ENCODE measurements at places on chromosomes 13 and 19.

DNA sequence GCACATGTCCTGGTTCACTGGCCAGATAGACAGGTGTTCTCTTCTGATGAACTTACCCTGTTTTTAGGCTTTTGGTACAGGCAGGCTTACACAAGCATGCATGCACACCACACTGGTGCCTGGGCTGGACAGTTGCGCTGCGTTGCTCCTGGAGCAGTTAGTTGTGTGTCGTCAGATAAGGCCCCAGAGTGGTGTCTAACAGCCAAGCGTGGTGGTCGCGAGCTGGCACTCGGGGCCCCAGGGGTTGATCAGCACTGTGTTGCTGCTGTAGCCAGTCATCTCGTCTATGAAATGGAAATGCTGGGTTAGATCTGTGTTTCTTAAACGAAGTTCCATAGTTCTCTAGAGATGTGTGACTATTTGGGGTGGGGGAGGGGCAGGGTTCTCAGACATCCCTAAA lies 24.6 kb upstream of the TEX29 start:
- no peak for DNase-seq

- peak; percentile 88 for DNase-seq
These were observed 1.5 kb downstream of the CERS1 start for GRCh38 chr19:18894254-18895037.

GRCh38 chr19:46533078-46533620 lies 37.5 kb upstream of the PNMA8B start:
- no peak for DNase-seq

DNA sequence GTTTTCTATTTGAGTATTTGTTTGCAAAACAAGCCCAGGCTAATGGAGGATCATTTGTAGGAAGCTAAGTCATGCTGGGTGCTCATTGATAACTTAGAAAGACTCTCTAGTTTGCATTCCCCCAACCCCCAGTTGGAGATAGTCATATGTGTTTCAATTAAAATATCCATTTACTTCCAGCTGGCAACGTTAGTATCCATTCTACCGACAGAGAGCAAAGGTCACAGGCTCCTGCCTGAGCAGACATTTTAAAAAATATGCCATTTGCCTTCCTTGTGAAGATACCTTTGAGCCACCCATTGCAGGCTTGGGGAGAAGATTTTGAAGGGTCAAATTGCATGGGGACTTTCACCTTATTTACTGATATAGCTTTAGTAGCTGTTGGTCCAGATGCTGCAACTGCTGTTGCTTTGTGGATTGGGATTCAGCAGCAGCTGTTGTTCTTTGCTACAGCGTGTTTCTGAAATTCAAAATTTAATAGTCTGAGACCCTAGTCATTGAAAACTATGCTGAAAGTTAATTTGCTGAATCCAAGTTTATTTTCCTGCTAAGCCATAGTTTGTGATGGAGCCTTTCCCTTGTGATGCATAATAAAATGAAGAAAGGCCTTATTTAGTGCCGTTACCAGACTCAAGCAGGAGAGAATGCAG lies 335.1 kb downstream of the GPC6 start:
- no peak for DNase-seq

GRCh38 chr13:79870123-79870522 lies 389.2 kb downstream of the NDFIP2 start:
- DNase-seq: no peak

GRCh38 chr19:56905631-56906150 lies 65.2 kb upstream of the PEG3 start:
- peak; percentile 90 for DNase-seq

- no peak for DNase-seq
These were observed 1.9 kb downstream of the COX6B2 start for GRCh38 chr19:55352549-55353145.

DNA sequence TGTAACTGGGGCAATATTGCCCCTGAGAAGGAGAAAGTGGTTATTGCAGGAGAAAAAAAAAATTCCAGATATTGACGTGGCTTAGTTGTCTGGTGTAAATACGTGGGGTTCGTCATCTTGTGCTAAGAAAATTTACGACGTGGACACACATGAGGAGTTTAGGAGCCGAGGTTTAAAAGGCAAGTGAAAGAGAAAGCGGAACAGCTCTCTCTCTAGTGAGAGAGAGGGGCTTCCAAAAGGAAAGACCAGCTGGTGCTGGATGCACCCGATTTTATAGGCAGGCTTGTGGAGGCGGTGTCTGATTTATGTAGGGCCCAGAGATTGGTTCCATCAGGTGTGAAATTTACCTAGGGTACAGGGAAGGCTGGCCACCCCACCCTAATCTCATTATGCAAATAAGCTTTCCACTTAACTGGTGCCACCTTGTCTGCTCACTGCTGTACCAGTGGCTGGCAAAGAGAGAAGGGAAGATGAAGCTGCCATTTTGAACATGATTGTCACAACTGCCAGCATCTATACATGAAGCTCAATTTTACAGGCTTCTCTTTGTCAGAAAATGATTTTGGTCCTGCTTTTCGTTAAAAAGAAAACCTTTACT lies 845.1 kb downstream of the DACH1 start:
- no peak for DNase-seq

GRCh38 chr13:73901324-73902068 lies 232.7 kb downstream of the KLF12 start:
- DNase-seq: no peak

DNA sequence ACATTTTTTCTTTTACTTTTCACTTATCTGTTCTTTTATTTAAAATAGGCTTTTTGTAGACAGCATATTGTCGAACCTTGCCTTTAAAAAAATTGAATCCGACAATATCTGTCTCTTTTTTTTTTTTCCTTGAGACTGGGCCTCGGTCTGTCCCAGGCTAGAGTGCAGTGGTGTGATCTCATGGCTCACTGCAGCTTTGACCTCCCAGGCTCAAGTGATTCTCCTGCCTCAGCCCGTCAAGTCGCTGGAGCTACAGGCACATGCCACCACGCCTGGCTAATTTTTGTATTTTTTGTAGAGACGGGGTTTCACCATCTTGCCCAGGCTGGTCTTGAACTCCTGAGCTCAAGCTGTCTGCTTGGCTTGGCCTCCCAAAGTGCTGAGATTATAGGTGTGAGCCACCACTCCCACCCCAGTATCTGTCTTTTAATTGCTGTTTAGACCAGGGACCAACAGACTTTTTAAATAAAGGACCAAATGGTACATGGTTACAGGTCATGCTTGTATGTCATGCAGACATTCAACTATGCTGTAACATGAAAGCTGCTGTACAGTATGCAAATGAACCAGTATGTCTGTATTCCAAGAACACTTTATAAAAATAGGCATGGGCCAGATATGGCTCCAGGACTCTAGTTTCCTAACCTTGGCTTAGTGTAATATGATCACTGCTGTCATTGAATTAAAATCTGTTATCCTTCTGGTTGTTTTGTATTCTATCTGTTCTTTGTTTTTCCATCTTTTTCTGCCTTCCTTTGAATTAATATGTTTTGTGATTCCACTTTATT lies 80.3 kb downstream of the GJA3 start:
- no peak for DNase-seq

DNA sequence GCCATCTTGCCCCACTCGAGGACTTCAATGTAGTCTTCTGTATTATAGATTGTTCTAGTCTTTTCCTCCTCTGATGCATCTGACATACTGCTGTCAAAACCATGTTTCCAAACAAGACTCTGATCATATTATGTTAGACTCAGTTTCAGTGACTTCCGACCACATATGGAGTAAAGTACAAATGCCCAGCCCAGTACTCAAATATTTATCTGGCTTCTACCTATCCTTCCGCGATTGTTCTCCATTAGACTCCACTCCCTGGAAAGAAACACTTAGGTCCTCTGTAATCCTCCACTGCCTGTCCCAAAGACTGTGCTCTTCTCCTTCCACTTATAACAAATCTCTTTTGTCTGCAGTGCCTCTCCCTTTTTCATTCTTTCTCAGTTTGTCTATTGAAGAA lies 439.5 kb downstream of the EFNB2 start:
- no peak for DNase-seq

DNA sequence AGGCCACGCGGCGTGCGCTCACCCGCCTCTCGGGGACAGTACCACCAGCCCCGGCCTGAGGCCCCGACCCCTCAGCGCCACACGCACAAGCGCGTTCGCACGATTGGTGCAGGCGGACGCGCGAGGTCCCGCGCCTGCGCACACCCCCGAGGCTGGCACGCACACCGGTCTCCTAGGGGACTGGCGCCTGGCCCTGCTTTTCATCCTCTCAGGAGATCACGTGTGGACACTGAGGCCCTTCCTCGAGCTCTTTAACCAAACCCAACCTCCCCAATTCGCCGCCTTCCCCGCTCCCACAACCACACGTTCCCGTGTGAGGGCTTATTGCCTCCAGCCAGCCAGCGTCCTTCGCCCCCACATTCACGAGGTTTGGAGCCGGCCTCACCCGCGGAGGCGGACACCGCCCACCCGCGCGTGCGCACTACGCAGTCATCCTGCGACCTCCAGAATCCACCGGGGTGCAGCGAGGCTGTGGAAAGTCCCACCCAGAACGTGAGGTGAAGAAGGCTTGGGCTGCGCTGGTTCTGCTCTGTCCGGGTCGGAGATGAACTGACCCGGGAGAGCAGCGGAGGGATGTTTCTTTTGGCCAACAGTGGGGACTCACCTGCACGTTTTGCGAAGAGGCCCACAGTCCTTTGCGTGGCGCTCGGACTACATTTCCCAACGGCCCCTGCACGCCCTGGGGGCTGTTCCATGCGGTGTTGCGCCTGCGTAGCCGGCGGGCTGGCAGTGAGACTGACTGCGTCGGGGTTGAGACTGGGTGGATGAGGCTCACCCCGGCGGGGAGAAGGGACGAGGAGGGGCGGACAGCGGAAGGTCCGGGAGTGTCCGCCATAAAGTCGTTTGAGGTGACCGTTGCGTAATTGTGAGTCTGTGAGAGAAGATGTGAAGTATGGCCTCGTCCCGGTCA lies 539 bp upstream of the ZNF667 start:
- DNase-seq: peak; percentile 96

GRCh38 chr13:44191504-44192171 lies 182.0 kb upstream of the SERP2 start:
- peak; percentile 67 for DNase-seq

DNA sequence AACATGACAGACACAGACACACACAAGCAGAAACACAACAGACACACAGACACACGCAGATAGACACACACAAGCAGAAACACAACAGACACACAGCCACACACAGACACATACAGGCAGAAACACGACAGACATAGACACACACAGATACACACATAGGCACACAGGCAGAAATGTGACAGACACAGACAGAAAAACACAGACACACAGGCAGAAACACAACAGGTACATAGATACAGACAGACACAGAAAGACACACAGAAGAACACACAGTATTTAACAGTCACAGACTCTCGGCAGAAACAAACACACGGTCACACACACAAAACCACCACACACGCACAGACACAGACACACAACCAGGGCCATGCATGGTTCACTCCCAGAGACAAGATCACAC lies 905 bp downstream of the TBXA2R start:
- DNase-seq: no peak

DNA sequence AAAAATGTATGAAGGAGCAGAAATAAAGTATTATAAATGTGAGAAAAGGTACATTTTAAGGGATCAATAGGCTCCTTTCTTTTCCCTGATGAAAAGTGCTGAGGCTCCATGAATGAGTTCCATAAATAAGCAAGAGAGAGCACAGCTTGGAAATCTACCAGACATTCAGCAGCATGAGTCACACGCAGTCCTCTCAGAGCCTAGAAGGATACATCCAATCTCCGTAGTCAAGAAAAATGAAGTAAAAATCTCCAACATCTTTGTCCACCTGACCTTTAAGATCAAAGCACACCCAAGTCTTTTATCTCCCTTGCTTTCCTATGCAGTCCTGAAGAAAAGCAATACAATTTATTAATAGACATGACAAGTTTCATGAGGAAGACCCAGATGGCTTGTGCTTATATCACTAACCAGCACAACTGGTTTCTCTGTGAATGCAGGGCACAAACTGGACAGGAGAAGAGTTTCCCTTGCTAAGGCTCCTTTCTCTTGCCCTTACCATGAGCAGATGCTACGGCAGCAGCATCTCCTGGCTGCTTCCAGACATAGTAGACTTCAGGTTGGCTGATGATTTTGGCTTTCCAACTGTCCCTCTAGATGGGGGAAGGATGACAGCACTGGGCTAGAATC lies 730.8 kb downstream of the EFNB2 start:
- no peak for DNase-seq

DNA sequence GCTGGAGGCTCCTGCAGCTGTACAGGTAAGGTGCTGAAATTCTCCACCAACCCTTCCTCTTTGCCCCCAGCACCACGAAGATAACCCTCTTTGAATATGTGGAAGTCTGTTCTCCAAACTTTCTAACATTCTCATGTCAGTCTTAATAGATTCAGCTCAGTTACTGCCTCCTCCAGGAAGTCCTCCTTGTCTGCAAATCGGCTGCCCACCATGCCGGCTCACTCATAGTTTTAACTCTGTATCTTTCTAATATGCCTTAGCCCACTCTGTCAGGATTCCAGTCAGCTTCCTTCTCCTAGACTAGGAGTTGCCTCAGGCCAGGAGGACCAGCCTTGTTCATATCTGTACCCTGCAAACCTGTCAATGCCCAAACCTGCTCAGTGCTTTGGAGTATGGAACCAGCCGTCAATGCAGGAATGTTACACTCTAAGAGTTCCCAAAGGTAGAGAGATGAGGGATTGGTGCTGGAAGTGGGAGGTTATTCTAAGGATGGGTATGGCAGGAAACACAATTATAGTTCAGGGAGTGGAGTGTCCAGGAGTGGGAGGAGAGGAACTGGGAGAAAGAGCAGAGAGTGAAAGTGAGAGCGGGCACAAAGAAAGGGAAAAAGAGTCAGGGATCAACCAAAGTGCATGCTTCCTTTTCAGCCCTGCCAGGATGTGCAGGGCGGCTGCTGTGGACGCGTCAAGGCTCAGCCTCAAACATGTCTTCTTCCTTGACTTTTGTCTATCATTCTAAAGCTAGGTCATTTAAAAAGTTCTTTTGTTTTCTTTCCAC lies 38.0 kb upstream of the ALOX5AP start:
- no peak for DNase-seq

- DNase-seq: no peak
These were observed 79.7 kb downstream of the DCT start for GRCh38 chr13:94399812-94400211.

DNA sequence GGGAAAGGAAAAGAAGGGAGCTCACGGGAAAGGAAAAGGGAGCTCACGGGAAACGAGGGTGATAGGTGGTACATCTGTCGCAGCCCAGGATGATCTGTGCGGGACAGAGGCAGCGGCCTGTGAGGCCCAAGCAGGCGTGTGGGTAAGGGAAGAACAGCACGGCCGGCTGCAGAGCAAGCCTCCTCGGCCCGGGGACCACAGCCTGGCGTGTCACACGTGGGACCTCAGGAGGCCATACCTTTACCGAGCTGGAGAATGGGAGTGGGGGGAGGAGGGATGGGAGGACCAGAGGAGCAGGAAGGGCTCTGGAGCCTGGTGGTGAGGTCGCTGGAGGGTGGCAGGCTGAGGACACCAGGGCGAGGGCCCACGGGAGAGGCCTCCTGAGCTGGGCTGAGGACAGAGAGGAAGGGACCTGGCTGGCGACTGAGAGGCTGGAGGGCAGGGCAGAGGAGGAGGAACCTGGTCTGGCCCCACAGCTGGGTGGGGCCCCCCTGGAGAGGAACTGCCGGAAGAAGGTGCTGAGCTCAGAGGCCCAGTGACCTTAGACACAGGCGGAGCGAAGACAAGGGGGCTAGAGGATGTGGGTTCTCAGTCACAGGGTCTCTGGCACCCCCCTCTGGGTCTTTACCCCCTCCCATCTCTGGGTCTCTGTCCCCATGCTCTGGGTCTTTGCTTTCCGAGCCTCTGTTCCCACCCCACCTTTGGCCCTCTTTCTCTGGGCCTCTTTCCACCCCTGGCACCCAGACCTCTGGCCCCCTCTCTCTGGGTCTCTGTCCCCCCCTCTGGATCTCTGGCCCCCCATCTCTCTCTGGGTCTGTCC lies 2.9 kb upstream of the FTL start:
- no peak for DNase-seq

GRCh38 chr13:51626749-51627148 lies 42.5 kb downstream of the WDFY2 start:
- DNase-seq: no peak

Data from left hindlimb (tissue), 1 donor.